ENCODE measurements at places on chromosomes 7 and 10. TPM values are rescaled to one million over a fixed set of nuclear protein-coding genes. Genes with fewer than 3 reads are reported as not detected.

Gene CAV1
- total RNA-seq = 160 TPM

Gene SNX10
- 17.9 TPM for total RNA-seq

Gene SPDYE5
- total RNA-seq = not detected

Gene EVX1
- not detected for total RNA-seq

Gene SORCS1
- total RNA-seq = not detected

Gene HOXA9
- total RNA-seq = 62.2 TPM

Gene FBXL13
- 0.34 TPM for total RNA-seq

Gene SPRN
- not detected for total RNA-seq

Measured in Caki2 (cell line).